NCI-H146 (cell line): ENCODE measurements at places on chromosomes 13 and 19.
A peak's percentile ranks its signal among the peaks of the same experiment; 100 is the strongest.

- DNase-seq: peak; percentile 76
Measured at GRCh38 chr19:3986260-3987041, 1.2 kb upstream of the EEF2 start.

GRCh38 chr19:8132858-8133458, 16.4 kb downstream of the FBN3 start:
- no peak for DNase-seq

- DNase-seq: peak; percentile 65
Measured at GRCh38 chr19:3184847-3185460, 776 bp upstream of the NCLN start.

DNA sequence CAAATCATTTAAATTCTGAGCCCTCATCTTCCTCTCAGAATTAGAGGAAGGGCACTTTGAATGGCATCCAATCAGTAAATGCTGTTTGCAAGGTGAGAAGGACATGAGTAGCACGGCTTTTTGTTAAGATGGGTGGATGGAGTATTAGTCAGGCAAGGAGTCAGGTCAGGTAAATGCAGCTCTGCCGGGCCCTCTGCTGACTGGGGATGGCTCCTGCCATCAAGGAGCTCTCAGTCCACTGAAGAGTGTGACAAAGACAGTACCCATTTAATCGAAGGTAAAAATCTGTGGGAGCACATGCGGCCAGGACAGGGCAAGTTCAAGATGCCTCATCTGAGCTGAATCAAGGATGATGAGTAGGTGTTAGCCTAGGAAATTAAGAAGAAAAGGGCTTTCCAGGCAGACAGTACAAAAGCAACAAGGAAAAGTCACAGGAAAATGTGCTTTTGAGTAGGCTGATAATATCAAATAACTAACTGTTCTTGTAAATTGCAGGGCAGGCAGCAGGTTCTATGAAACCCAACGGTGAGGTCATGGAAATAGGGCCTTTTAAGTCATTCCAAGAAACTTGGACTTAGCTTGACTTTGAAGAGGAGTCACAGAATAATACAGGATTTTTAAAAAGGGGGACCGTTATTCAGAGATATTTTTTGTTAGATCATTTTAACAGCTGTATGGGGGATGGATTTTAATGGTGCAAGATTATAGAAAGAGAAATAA, 670.5 kb upstream of the ARGLU1 start:
- no peak for DNase-seq

GRCh38 chr13:52954838-52955237, 73.8 kb upstream of the OLFM4 start:
- DNase-seq: no peak

DNA sequence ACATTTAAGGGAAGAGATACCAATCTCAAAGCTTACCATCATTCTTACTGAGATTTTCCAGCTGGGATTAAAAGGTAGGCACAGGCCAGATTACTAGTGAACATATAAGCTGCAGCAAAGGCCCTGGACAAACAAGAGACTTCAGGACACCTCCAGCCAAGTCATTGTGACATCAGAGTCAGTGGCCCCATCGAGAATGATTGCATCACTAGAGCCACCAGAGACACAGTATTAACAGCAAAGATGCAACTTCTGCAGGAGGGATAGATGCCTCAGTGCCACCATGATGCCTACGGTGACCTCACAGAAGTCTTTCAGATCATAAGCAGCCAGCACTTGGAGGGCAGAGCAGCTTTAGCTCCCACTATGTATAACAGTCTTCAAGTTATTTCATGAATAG, 8.6 kb downstream of the RUBCNL start:
- DNase-seq: no peak

- DNase-seq: no peak
Measured at GRCh38 chr19:19551853-19552192, 13.8 kb downstream of the CILP2 start.

DNA sequence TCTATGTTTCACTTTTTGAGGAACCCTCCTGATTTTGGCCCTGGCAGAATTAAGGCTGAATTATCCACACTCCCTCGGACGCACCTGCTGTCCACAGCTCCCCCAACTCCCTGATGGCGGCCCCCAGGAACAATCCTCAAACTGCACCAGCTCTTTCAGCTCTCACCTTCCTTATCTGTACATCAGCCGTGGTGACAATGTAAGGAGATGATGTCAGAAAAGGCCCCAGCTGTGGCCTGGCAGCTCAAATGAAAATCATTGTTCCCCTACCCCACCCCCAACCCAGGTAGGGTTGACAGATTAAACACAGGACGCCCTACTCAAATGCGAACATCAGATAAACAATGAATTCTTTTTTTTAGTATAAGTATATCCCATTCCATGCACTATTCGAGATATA, 35.0 kb upstream of the KLF2 start:
- DNase-seq: peak; percentile 69
